Osteocyte (in vitro differentiated cells): ENCODE measurements at places on chromosomes 1 and 21. TPM values are rescaled to one million over a fixed set of nuclear protein-coding genes. Genes with fewer than 3 reads are reported as not detected.

DNA sequence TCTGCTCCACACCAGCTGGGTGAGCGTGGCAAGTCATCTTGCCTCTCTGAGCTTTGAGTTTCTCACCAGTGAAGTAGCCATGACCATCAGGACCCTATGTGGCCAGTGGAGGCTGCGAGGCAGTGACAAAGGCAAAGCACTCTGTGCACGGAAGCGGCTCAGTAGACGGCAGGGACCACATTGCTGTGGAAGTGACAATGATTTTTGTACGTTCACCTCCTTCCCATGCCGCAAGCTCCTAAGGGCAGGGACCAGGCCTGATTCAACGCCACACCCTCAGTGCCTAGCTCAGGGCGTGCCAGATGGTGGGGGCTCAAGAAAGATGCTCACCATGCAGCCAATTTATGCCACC, 210.5 kb downstream of the MATN1 start:
- DNase-seq = peak; percentile 56

DNA sequence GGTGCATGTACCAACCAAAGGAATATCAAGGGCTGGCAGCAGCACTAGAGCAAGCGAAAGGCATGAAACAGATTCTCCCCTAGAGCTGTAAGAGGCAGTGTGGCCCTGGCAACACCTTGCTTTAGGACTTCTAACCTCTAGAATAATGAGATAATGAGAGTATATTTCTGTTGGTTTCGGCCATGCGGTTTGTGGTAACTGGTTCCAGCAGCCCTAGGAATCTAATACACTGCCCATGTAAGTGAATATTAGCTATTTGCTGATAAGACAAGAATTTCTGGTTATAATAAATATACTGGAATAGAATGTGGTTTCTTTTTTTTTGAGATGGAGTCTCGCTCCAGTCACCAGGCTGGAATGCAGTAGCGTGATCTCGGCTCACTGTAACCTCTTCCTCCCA, 199.4 kb downstream of the GABPA start:
- DNase-seq = no peak

- no peak for DNase-seq
Observed at GRCh38 chr1:226568077-226568831, 19.7 kb downstream of the STUM start.

- no peak for DNase-seq
Observed at GRCh38 chr1:42913426-42914091, 45.1 kb downstream of the SLC2A1 start.

- no peak for DNase-seq
Observed at GRCh38 chr1:204607910-204608309, 77.6 kb downstream of the LRRN2 start.

DNA sequence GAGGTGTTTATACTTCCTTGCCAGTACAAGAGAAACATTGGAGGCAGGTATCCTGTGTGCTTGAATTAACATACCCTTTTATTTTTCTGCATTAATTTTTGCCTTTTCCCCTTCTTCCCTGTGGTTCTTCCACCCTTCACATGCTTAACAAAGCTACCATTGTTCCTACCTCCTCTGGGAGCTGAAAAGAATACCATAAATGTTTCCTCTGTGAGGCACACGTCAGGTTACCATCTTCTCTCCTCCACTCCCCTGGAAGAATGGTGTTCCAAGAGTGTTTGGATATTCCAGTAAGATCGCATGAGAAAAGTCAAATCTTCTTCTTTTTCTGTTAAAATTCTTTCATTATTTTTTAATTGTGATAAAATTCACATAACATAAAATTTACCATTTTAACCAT, 74.6 kb upstream of the MARK1 start:
- no peak for DNase-seq

COP1 gene
- total RNA-seq = 35.8 and 39.1 TPM in 2 replicates

DAB1 gene
- 0.21 and 0.27 TPM in 2 replicates for total RNA-seq

GNAI3 gene
- 7.6 and 8.5 TPM in 2 replicates for total RNA-seq

NTMT2 gene
- total RNA-seq = not detected in 2 replicates

AIM2 gene
- not detected in 2 replicates for total RNA-seq
